HS-27A (cell line): ENCODE measurements at places on chromosomes 13 and 19.

DNA sequence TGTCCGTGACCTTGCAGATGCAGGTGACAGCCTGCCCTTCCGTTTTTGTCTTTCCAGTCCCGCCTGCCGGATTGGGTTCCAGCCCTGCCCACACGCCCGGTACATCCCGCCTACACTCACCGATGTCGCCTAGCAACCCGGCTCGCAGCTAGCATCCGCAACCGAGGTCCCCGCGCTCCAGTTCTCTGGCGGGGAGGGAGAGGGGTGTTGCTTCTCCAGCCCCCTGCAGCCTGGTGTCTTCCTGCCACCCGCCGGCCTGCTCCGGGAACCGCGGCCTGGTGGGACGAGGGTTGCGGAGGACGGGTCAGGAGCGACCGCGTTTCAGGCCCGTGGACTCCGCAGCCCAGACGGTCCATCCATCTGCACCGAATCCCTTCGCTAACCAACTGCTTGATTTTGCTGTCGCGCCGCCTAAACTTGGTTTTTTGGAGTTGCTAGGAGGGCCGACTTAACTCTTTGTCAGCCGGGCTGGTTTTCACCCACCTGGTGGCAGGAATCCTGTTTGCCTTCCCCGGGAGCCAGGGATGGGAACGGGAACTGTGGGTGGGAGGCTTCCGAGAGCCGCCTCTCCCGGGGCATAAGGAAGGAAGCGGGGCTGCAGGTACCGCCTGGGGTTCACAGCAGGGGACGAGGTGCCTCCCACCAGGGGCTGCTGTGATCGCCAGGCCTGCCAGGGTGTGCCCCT is 15.4 kb upstream of the MATK start:
- DNase-seq, result no peak

GRCh38 chr13:98668155-98668554 is 84.3 kb downstream of the SLC15A1 start:
- DNase-seq, result no peak

DNA sequence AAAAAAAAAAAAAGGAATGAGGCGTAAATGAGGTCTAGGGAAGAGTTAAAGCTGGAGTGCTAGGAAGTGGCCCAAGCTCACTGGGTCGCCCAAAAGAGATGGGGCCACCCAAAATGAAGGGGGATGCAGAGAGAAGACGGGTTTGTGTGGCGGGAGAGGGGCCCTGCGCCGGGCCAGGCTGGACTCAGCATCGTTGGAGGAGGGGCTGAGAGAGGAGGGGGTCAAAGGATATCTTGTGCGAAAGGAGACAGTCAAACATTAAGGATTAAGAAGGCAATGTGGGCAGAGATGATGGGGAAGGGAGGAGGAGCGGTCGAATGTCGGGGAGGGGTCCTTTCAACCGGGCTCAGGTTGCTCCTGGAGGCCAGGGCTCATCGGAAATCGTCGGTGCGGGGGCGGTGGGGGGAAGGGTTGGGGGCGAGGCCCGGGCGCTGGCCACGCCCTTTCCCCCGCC is 825 bp upstream of the CARM1 start:
- DNase-seq, result no peak

DNA sequence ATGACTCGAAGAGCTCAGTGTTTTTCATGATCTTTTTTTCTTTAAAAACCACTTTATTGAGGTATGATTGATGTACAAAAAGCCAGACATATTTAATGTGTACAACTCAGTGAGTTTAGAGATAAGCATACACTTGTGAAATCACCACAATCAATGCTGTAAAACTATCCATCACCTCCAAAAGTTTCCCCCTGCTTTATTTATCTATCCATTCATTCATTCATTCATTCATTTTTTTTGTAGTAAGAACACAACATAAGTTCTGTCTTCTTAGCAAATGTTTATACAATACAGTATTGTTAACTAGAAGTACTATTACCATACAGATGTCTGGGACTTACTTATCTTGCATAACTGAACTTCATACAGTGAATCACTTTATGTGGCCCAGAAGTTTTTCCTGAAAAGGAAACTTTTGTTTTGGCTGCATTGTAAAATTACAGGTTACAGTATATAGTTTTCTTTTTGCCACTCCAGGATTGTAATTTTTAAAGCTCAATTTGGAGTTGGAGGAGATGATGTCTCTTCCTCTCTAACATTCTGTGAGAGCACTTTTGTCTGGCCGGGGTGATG is 6.7 kb downstream of the RAP2A start:
- no peak for DNase-seq

- no peak for DNase-seq
Measured at GRCh38 chr13:112891477-112892401, 77.3 kb upstream of the MCF2L start.

- DNase-seq, result no peak
Measured at GRCh38 chr13:95420501-95420900, 119.2 kb upstream of the ABCC4 start.

- DNase-seq, result no peak
Measured at GRCh38 chr13:109009756-109010155, 380.3 kb downstream of the MYO16 start.

DNA sequence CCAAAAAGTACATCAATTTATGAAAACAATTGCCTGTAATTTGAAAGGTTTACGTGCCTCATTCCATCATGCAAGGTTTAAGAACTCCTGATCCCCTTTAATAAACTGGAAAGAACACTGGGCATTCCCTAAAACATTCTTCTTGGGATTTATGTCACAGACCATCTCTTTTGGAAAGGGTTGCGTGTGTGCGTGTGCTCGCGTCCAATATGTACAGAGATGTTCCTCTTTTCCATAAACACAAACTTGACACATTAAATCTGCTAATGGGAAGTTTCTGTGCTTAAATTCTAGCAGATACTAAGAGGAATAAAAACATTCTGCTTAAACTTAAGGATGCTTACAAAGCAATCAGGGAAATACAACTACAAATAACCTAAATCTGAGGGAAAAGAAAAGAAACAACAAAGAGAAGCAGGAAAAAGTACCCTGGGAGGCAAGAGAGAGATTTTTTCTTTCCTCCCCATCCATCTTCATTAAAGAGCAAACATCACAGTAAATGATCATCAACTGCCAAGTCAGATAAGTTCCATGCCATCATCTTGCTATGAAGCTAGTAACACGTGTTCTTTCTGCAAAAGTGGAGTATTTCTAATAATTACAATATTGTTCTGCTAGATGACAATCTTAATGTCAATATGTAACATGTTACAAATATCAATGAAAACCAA is 83.7 kb downstream of the STK24 start:
- DNase-seq, result no peak

DNA sequence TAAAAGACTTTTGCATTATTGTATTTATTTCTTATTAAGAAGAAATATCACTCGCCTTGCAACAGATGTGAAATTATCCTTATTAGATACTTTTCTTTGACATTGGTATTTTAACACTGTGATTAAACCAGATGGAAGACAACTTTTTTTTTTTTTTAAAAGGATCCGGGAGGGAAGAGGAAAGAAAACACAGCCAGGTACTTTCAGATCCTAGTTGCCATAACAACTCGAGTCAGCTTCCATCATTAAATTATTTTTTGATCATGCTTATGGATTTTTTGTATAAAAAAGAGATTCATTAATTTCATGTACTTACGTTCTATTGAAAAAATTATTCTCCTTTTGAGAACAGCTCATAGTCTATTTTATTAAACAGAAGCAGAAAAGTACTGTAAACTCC is 515.7 kb downstream of the TBC1D4 start:
- no peak for DNase-seq

GRCh38 chr13:24194447-24194846 is 33.9 kb downstream of the SPATA13 start:
- DNase-seq, result no peak

GRCh38 chr19:15289673-15290072 is 42.7 kb downstream of the BRD4 start:
- no peak for DNase-seq

- no peak for DNase-seq
Measured at GRCh38 chr13:73367886-73368285, 309.1 kb downstream of the KLF5 start.

DNA sequence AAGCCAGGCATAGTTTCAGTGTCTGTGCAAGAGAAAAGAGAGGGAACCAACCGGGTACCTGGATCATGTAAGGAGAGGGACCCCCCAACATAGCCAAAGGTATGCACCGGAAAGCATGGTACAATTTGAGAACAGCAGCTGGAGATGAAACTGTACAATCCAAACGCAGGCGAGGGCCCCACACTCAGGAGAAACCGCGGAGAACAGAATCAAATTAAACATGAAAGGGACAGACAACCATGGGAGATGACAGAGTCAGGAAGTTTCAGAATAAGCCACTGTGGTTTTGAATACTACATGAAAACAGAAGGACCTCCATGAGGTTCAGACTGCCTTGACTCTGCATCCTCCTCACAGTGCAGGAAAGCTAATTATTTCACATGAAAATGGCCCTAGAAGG is 62.9 kb upstream of the SPATA13 start:
- no peak for DNase-seq

DNA sequence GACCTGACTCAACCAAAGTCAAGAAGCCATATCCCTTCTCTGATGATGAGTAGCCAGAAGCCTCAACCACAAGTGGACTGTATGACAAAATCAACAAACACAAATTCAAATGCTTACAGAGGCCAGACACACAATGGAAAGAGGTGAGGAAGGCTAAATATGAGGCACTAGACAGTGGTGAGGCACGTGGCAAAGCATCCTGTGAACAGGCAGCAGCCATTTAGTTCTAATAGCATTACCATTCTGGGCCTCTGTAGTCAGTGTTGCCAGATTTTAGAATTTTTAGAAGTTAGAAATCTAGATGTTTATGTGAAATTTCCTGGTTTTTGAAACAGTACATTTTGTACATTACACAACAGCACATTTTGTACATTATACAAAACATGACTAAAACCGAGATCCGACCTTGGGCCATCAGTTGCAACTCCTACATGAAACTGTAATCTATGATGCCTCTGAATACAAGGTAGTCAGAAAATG is 403.3 kb downstream of the COG6 start:
- DNase-seq, result no peak

DNA sequence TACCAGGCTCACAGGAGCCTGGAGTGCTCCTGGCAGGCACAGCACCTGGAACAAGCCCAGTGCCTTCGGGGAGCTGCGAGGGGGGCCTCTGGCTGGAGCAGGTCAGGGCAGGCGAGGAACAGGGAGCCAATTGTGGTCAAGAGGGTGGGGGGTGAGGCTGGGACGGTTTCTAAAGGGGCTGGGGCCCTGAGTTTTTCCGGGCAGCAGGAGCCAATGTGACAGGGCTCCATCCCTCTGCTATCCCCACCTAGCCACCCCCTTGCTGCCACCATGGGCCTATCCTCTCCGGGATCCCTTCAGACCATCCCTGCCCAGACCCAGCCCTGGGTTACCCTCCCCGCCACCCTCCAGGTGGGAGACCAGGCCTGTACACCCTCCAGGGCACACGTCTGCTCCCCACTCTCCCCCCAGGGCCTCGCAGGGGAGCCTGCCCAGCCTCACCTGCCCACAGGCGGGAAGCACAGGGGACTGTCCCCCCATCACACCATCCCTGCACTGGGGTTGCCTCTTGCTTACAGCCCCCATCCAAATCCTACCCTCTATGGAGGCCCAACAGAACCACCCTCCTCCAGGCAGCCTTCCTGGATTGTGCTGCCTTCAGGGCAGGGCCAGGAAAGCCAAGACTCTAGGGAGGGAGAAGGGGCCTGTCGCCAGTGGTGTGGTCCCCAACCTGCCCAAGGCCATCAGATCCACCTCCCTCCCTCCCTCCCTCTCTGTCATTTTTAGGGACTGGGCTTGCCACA is 121.0 kb downstream of the URI1 start:
- DNase-seq, result no peak

DNA sequence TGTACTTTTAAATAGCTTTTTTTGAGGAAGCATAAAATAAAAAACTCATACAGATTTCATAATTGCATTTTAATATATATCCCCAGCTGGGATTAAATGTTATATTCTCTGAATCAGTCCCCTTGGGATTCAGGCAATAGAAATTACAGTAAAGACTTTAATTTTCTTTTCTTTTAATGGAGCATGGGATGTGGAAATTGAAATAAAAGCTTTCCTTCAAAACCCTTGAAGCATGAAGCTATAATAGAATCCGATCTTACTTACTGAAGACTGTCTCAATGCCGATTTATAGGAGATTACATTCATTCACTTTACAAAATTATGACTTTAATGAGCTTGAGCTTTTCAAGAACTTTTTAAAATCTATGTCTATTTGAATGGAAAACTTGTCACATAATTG is 243.4 kb downstream of the SPRY2 start:
- no peak for DNase-seq

DNA sequence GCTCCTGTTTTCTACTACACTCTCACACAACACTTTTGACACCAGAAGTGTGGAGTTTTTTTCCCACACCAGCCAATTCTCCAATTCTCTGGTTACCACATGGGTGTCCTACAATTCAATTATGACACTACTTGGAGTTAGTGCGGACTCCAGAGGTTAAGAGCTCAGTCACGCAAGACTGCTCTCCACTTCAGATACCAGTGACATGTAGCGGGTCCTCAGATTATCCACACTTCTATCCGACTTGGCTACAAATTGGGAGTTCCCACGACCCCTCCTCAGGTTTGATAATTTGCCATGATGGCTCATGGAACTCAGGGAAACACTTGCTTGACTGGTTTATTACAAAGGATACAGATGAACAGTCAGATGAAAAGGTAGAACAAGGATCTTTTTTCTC is 32.9 kb downstream of the PAN3 start:
- DNase-seq, result no peak

DNA sequence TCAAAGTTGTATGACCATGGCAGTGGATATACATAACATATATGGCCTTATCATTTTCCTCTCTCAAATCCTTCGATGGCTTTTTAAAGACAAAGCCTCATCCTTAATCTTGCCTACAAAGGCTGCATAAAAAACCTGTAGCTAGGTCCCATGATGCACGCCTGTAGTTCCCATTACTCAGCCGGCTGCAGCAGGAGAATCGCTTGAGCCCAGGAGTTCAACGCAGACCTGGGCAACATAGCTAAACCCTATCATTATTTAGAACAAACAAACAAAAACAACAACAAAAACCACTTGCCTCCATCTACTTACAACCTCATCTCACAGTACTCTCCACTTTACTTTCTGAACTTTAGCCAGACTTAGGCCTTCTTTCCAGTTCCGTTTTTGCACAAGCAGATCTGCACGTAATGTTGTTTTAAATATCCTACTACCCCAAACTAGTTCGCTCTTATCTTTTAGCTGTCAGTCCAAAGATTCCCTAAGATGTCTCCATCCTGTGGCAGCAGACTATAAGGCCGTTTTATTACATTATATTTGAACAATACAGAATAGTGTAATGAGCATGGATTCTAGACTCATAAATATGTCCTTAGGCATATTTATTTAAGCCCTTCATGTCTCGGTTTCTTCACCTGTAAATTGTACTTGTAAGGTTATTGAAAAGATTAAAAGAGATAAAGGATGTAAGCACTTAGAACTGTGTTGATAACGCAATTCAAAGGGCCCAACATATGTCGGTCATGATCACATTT is 969 bp upstream of the POMP start:
- no peak for DNase-seq

DNA sequence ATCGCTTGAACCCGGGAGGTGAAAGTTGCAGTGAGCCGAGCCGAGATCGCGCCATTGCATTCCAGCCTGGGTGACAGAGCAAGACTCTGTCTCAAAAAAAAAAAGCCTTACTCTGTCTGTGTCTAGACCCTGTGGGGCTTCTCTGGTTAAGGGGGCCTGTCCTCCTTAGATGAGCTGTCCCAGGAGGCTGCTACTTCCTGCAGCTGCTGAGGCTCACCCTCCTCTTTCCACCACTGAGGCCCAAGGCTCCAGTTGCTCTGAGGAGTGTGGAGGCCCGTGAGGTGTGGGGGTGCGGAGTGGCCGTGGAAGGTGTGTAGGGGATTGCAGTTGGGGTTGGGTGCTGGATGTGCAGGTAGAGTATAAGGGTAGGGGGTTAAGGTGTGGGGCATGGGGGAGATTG is 22.1 kb upstream of the RASA3 start:
- no peak for DNase-seq

- DNase-seq, result no peak
Measured at GRCh38 chr13:47890146-47890814, 110.8 kb downstream of the SUCLA2 start.
